ENCODE measurements at places on chromosomes 5 and 9.

- DNase-seq = no peak
These were observed 35.6 kb upstream of the NSMF start for GRCh38 chr9:137494550-137495351.

DNA sequence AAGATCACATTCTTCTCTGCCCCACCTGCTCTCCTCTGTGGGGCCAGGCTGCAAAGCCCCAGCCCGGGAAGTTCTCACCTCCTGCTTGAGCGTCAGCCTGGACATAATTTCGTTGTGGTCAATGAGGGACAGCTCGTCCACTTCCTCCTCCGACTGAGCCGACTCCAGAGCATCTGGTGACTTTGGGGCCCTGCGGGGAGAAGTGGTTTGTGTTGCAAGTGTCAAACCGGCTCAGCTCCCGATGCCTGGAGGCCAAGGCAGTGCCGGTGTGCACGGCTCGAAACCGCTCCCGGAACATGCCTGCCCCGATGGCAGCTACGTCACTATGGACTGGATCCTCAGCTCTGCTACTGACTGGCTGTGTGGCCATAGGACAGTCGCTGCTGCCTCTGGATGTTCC lies 52.8 kb downstream of the PRRT1B start:
- no peak for DNase-seq

- peak; percentile 95 for DNase-seq
These were observed 159.9 kb upstream of the FBXL17 start for GRCh38 chr5:108541836-108542235.

GRCh38 chr9:6665628-6666027 lies 20.1 kb upstream of the GLDC start:
- no peak for DNase-seq

- DNase-seq = no peak
These were observed 168.5 kb downstream of the RGS3 start for GRCh38 chr9:113631871-113632665.

GRCh38 chr5:885127-885442 lies 7.5 kb downstream of the BRD9 start:
- DNase-seq = no peak

DNA sequence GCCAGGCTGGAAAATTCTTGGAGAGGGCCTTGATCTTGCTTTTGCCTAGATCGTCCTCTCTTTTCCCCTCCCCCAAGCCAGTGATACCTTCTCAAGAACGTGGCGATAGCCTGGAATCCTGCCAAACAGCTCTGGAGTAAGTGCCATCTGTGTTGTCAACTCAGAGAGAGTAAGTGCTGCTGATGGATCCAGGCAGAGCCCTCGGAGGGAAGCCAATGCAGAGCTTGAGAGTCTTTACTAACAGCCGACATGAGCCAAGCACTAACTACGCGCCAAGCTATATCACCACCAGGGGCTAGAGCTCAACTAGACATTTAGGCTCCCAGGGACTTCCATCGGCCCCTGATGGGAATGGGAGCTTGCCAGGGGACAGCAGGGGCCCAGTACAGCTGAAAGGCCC lies 17.6 kb downstream of the RAPGEF1 start:
- DNase-seq = peak; percentile 100

GRCh38 chr9:108108852-108109448 lies 619.4 kb upstream of the KLF4 start:
- no peak for DNase-seq

- DNase-seq = peak; percentile 96
These were observed 168.4 kb upstream of the GDNF start for GRCh38 chr5:38008198-38008597.

DNA sequence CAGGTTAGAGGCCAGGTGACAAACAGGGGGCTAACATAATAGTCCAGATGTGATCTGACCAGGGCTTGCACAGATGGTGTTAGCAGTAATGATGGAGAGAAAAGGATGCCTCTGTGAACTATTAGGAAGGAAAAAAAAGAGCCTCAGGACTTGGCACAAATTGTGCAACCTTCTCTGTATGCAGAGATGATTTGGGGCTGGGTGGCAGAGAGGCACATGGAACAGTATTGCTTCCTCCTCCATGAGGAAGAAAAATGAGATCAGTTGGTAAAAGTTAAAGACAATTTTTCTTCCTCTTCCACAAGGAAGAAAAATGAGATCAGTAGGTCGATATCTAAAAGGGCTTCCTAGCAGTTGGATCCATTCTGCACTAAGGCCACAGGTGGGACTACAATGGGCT lies 13.9 kb upstream of the ANXA6 start:
- DNase-seq = no peak

GRCh38 chr9:134469041-134469875 lies 143.0 kb downstream of the RXRA start:
- DNase-seq = no peak

- DNase-seq = no peak
These were observed 4.3 kb downstream of the SHC3 start for GRCh38 chr9:89174291-89174690.

DNA sequence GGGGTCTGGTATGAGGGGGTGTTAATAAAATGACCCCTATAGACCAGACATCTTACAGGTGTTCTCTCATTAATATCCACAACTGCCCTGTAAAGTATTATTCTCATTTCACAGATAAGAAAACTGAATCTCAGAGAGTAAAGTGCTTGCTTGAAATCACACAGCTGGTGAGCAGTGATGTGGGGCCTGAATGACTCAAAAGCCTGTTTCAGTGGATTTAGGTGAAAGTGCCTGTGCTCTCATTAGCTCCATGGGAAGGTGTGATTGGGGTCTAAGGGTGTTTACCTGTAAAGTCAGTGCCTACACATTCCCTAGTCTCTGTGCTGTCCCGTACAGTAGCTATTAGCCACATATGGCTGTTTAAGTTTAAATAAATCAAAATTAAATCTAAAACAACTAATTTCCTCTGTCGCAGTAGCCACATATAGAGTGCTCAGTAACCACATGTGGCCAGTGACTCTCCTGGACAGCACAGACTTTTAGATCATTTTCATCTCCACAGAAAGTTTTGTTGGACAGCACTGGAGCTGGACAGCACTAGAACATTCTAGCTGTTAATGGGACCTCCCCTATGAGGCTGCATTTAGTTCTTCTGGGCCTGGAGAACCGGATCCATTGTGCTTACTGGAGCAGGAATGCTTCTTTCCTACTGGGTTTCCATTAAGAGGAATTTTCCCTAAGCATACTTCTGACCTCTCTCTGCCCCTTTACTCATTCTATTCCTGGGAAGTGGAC lies 52.5 kb upstream of the SEMA6A start:
- DNase-seq = no peak

DNA sequence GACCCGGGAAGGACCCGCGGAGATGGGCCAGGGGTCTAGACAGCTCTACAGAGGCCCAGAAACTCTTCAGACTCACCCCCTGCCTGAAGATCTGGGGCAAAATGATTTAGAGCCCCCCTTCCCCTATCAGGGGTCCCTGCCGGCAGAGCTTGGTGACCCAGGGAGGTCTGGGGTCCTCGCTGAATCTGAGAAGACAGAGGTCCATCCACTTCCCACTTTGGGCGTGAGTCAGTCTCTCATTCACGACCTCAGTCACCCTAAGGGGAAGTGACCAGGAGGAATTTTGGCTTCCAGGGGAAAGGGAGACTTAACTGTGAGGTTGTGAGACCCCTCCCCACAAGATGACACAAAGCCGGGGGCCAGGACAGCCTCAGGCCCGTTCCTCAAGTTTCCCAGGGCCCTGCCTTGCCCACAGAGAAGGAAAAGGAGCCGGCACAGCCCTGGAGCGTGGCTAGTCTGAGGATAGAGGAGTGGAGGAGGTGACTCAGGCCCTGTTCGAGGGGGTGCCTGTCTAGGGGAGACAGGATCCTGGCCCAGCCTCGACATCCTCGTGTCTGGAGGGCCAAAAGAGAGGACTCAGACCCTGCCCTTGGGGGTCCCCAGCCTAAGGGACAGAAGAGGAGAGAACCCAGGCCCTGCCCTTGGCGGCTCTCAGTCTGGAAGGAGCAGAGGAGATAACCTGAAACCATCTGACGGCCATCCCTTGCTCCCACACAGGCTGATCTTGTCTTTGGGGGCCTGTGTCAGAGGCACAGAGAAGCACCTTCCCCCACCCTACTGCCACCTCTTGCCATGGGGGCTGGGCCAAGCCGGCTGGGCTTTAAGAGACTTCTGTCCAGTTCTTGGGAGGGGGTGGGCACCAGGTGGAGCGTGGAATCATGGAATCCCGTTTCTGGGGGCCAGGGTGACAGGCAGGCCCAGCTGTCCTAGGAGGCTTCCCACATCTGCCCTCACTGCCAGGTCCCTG lies 889 bp downstream of the PDLIM4 start:
- DNase-seq = peak; percentile 76

Data from NCI-H524 (cell line).